Stimulated activated CD4-positive, alpha-beta T cell treated with anti-CD3 and anti-CD28 coated beads, TNF-alpha, amount 100 ng/mL, for 48 hours (primary cell): ENCODE measurements at places on chromosomes 6 and 20.

GRCh38 chr20:16129411-16129810, 443.8 kb downstream of the KIF16B start:
- DNase-seq = no peak

DNA sequence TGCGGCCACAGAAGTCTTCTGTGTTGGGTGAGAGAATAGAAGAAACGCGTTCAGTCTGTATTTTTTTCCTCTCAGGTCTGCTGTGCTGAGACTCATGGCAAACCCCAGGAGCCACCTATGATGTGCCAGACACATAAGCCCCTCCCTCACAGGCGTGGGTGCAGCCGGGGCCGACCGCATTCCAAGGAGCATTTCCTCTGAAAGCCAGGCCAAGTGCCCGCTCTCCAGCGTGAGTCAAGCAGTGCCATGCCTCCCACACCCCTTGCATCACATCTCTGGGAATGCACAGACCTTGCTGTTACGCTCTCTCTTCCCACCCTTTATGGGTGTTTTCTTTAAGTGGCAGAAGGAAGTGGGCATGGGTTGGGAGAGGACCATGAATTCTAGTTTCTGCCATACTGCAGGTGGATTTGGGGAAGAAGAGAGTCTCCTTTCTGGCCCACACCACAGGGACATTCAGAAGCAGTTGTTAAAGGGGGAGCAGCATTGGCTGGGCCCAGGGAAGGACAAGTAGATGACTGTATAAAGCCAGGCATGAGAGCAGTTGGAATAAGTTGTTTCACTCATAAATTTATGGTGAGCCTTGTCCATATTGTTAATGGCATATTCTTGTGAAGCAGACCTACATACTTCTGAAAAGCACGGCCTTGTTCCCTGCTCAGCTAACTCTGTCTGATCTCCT, 37.1 kb upstream of the TFAP2A start:
- no peak for DNase-seq

DNA sequence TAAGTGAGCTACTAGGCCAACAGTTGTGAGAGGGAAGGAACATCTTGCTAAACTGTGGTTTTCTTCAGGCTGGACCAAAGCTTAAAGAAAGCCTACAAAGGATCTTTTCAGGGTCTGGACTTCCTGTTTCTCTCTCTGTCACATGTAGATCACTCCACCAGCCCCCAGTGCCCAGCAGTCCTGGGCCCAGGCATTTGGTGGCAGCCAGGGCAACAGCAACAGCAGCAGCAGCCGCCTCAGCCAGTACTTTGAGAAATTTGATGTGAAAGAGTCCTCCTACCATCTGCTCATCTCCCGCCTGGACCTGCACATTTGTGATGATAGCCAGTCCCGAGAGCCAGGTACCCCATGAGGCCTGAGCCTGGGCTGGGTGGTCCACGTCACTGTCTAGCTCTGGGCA, 44.1 kb downstream of the BLTP3A start:
- no peak for DNase-seq

DNA sequence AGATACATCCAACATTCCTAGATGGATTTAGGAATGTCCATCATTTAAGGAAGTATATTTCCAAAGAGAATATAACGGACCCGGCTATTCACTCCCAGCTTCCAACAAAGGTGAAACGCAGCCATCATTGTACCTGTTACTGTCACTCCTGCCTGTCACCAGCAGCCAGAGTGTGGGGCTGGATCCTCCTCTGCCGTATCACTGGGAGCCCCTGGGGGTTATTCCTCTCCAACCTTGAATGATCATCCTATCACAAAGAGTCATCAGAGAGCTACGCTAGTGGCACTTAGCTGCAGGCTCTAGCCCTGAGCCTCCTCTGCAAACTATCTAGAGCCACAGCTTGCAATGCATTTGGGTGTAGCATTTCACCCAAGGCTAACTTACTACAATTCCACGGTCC, 73.6 kb upstream of the NHSL1 start:
- DNase-seq = no peak

GRCh38 chr6:6891949-6892461, 215.8 kb upstream of the RREB1 start:
- DNase-seq = no peak

DNA sequence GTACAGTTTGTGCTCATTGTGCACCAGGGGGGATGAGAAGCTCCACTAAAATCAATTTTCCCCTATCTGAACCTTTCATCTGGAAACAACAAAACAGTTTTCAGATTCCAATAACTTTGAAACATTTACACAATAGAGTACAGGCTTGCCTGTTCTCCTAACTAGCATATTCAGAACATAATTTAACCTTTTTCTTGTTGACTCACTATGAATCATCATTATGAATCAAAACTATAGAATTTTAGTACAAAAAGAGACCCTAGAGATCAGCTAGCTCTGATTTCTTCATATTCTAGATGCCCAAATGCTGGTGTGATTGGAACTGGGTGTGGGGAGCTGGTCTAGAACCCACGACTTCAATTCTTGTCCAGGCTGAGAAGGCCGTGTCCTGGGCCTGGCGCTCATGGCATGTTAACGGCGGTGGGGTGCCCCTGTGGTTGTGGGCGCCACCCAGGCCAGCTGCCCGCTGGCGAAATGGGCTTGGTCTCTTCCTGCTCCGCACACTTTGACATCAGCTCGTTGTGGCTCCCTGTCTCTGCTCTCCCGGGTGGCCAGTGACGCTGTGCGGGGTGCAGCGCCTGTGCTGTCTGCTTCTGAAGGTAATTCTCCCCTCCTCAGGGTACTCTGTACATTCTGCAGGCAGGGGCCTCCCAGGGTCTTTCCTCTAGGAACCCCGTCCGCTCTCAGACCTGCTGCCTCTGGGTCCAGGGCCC, 29.9 kb upstream of the AGPAT4 start:
- DNase-seq = no peak

DNA sequence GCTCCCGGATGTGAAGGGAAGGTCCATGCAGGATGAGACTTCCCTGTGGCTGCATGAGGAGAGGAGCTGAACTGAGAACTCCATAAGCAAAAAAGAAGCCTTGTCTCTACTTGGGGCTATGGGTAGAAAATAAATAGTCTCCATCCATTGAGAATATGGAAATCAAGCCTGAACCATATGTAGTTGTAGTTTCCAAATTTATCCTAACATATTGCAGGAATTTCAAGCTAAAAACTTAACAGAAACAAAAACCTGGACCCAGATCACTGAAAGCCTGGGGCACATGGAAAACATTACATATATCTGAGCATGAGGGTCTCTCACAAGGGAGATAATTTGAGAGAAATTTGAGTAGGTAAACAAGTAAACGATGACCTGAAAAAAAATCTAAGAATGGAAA, 94.9 kb upstream of the C6orf118 start:
- no peak for DNase-seq

DNA sequence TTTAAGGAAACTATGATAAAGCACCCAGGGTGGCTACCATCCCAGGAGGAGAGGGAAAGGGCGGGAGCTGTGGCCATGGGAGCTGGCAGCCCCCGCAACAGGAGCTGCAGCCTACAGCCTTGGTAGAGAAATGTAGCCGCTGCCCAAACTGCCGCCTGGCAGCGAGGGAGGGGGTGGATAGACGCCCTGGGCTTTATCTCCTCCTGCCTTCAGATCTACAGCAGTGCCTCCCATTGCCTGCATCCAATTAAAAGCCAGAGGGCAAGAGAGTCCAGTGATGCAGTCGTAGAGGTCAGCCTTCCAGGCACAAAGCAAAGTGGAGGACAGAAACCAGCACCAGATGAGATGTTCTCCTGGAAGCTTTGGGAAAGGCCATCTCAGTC, 35.0 kb upstream of the ZFAND3 start:
- no peak for DNase-seq

DNA sequence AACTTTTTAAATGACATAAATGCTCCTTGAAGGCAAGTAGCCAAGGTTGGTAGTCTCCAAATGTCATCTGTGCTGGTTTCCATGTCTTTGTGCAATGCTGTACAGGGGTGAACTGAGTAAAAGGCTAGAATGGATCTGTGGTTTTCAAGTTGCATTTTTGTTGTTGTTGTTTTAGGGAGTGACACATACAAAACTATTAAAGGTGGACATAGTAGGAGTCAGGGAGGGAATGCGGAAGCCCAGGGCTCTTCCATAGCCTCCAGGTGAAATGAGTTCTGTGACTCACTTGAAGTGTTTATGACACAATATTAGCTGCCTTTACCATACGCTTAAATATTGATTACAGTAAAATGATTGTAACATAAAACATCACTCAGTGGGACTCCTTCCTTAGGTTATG, 22.5 kb upstream of the QKI start:
- no peak for DNase-seq

DNA sequence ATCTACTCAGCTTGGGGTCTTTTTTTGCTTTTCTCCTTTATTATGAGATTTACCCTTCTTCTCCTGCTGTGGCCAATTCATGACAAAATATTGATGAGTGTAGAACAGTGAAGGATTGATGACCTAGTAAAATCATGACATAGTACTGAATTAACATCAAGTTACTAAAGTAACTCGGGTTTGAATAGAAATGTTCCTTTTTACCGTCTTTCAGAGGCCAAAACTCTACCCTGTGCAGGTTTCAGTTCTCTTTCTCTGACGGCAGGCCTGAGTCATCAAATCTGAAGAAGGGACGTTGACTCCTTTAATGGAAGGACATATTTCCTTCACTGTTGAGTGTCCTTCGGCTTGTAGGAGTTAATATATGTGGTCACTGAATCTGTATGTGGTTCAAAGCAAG, 80.7 kb downstream of the RREB1 start:
- DNase-seq = no peak

- no peak for DNase-seq
Observed at GRCh38 chr6:73691512-73691911, 4.5 kb upstream of the CD109 start.

GRCh38 chr6:41846666-41847237, 48.4 kb downstream of the USP49 start:
- DNase-seq = peak; percentile 52
